Stimulated activated CD8-positive, alpha-beta memory T cell treated with anti-CD3 and anti-CD28 coated beads, Interleukin-7, amount 100 ng/mL, for 4 hours (primary cell): ENCODE measurements at places on chromosomes 16 and 17.
A peak's percentile ranks its signal among the peaks of the same experiment; 100 is the strongest.

DNA sequence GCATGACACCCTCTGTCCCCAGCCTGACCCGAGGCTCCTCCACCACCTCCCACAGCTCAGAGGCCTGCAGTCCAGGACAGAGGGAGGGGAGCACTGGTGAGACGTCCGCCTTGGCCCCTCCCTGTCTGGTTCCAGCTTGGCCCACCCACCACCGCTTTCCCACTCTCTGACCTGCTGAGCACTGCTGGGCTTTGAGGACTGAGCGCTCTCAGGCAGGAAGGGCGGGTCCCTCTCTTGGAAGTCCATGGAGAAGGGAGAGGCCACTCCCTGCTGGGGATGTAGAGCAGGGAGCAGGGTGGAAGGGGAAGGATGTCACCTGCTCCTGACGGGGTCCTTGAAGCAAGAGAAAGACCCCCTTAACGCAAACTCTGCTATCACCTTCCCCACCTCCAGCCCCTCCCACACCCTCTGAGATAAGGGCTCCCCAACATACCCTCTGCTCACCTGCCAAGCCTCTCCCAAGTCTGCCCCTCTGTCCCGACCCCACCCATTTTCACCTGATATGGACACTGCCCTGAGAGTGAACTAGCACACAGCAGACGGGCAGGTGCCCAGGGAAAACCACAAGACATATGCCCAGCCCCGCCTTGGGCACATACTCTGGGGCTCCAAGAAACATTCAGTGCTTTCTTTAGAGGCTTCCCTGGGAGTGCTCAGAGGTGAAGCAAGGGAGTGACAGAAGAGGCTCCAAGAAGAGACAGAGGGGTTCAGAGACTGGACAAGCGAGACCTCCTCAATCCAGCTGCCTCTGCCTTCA lies 1.4 kb downstream of the OSBPL7 start:
- DNase-seq, result no peak

DNA sequence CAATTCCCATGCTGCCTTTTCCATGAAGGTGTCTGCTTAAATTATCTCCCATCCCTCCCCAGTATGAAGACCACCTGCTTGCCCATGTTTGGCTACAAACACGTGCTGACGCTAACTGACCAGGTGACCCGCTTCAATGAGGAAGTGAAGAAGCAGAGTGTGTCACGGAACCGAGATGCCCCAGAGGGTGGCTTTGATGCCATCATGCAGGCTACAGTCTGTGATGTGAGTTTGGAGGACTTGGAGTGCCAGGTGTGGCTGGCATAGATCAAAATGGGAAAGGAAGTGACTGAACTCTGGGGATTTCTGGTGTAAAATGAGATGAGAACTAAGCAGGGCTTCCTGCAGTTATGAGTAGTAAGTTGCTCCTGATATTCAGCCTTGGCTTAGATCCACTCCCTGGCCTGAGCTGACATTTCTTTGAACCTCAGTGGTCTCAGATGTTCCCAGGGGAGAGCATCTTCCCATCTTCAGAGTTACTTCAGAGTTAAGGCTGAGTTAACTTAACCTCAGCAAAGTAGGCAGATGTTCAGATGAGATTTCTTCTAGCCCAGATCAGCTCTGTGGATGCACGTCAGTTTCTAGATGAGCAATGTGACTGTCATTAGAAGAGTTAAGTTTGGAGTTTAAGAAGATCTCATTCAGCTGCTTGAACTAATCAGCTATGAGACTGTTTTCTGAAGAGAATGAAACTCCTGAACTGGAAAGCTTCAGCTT lies 32.7 kb downstream of the ITGB3 start:
- DNase-seq, result no peak

DNA sequence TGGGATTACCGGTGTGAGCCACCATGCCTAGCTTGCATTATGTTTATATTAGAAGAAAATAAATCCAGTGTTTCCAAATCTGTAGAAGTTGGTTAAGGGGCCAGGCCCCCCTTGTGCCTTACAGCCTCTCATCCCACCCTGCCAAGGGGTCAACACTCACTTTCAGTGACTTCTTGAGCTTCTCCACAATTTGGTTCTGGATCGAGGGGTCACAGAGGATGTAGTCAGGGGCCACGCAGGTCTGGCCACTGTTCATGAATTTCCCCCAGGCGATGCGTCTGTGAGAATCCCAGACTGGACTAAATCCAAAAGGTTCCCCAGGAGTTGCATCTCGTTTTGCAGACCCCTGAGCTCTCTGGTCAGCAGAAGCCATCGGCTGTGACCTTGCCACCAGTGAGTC lies 7.2 kb downstream of the ALDH3A1 start:
- no peak for DNase-seq

GRCh38 chr16:77807-78443 lies at the start of gene MPG:
Gene MPG (plus strand): TSS chr16:78225. CDS start chr16:78310, 85 bp downstream.
- peak; percentile 80 for DNase-seq

DNA sequence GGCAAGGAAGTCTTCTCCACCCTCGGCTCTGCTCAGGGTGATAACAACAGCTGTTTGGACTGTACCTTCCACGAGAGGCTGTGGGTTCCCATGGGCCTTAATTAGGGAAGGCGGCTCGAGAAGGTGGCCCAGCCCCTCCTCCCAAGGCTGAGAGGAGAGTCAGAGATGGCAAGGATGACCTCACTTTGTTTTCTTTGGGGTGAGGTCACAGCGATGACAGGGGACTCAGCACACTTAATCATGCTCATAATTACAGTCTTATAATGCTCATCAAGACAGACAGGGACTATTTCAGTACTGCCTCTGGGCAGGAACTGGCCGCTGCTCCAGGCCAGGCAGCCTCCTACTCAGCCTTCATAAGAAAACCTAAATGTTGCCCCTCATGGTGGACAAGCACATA lies 19.7 kb downstream of the WFDC1 start:
- no peak for DNase-seq

DNA sequence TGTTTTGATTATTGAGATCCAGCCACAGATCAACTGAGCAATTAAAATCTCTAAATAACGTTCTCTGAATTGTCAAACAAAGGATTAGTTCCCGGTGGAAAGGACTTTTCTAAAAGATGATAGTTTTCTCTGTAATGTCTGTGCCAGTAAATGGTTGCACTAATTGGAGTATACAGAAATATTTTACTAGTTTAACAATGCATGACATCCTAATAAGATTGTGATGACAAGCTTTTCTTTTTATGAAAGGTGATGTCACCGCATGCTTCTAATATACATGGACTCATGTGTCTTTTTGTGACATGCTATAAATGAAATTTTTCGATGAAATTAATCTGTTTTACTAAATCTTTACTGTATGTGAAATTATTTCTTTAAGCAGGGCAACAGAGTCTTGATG lies 211.1 kb downstream of the IRX3 start:
- DNase-seq, result no peak

DNA sequence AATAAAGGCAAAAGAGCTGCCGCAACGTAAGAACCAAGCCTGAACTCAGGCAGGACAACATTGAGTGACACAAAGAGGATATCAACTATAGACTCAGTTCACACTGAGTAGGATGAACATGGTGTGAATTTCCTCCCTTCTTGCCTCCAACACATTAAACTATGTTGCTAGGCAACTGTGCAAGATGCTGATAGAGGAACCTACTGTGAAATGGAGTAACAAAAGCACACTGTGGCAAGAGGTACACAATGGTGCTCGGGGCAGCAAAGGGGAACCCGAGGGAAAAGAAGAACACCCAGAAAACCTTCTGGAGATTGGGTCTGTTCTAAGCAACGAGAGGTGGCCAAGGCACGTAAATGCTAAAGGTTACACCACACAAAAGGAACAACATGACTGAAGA lies 34.1 kb downstream of the GRB2 start:
- DNase-seq, result no peak

- no peak for DNase-seq
Measured at GRCh38 chr17:45333702-45334092, 16.9 kb upstream of the MAP3K14 start.

GRCh38 chr16:67311607-67312488 lies 14.7 kb downstream of the KCTD19 start:
- DNase-seq, result peak; percentile 62

DNA sequence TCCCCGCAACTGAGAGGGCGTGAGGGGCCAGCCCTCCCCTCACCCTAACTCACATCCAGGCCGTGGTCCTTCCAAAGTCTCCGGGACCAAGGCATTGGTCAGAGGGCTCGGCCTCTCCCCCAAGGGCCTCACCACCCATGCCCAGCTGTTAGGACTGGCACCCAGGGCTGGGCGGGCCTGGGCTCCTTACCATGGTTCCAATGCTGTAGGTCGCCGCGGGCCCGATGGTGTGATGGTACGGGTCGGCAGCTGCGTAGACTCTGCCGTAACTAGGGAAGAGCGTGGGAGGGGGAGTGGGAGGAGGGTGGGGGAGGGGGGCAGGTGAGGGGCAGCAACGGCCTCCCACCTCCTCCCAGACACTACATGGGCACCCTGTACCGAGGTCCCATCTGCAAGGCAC lies 19.6 kb downstream of the ENGASE start:
- no peak for DNase-seq

DNA sequence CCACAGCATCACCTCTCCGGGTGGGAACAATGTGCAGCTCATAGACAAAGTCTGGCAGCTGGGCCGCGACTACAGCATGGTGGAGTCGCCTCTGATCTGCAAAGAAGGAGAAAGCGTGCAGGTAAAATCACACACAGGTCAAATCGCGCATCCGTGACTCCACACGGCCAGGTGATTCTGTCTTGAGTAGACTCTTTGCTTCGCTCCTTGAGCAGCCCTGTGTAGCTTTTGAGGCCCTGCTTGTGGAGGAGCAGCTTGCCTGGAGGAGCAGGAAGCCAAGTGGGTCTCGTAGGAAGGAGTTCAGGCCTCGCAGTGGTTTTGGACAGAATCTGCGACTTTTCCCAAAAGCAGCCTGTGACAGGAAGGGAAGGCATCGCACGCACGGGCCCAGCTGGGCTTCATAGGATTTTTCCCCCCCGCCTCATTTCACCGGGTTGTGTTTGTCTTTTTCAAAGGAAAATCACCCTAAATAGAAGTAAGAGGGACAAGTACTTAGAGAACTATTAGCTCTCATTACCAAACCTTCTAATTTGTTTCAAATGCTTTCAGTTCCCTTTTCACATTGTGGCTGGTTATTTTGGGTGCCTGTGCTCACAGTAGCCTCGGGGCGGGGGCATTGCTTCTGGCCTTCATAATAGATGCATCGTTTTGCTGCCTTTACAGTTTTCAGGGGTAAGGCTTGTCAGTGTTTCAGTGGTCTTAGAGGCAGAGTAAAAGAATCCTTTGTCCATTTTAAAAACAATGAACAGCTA lies 71.5 kb downstream of the SEC14L1 start:
- DNase-seq, result no peak

DNA sequence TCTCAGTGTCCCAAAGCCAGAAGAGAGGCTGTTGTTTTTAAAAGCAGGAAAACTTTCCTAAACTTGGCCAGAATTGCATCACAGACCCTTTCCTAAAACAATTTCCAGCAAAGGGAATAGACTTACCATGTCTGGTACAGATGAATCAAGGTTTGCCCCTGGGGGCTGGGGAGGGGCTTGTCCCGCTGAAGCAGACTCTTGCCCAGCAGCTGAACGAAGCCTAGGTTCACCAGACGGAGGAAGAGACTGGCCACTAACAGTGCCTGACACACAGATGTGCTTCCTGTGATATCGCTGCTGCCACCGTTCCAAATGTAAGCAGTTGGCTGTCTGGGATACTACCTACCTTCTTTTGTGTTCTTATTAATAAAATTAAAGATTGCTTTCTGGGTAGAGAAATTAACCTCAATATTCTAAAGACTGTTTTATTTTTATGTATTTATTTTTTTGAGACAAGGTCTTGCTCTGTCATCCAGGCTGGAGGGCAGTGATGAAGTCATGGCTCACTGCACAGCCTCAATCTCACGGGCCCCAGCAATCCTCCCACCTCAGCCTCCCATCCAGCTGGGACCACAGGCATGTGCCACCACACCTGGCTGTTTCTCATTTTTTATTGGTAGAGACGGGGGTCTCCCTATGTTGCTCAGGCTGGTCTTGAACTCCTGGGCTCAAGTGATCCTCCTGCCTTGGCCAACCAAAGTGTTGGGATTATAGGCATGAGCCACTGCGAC lies 13.5 kb downstream of the PRCD start:
- DNase-seq, result no peak

DNA sequence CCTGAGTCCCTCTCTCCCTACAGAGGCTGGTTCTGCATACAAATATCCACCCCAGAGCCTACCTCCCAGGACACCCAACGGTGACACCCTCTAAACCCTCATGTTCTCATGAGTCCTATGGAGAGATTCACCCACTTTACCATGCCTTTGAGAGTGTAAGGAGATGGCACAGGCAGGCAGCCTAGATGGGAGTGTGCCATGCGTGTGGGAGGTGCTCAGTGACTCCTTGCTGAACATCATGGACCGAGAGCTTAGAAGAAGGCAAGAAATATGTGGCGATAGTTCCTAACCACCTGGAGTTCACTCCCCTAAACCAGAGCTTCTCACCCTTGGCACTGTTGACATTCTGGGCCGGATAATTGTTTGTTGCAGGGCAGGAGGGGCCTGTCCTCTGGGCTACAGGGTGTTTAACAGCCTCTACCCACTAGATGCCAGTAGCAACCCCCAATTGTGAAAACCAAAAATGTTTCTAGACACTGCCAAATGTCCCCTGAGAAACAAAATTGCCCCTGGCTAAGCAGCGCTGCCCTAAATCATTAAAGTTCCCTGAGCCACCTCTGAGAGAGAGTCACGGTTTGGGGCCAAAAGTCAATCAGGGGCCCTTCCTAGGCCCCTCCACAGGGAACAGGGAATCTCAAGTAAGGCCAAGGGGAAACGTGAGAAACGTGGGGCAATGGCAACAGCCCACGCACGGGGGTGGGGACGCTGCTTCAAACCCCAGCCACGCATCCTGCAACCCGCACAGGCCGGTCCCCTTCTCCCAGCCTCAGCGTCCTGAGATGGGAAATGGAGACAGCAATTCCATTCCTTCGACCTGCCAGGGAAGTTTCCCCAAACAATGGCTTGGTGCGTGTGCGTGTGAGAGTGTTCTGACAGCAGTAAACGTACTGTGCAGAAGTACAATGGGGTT lies 66.8 kb downstream of the C16orf78 start:
- no peak for DNase-seq

- no peak for DNase-seq
Measured at GRCh38 chr17:1726626-1727257, 2.2 kb downstream of the WDR81 start.

DNA sequence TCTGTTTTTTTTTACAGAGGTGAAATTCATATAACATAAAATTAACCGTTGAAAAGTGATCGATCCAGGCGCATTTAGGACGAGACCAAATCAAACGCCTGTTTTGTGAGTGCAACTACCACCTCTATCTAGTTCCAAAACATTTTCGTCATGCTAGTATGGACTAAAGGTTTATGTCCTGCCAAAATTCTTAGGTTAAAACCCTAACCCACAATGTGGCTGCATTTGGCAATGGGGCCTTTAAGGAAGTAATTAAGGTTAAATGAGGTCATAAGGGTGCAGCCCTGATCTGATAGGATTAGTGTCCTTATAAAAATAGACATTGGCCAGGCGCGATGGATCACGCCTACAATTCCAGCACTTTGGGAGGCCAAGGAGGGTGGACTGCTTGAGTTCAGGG lies 32.8 kb upstream of the RCVRN start:
- no peak for DNase-seq

- no peak for DNase-seq
Measured at GRCh38 chr16:54212893-54213292, 73.7 kb downstream of the IRX3 start.

GRCh38 chr16:81646561-81646960 lies 132.5 kb upstream of the PLCG2 start:
- no peak for DNase-seq
